Osteocyte (in vitro differentiated cells): ENCODE measurements at places on chromosomes 2 and 18. TPM values are rescaled to one million over a fixed set of nuclear protein-coding genes. Genes with fewer than 3 reads are reported as not detected.

GRCh38 chr2:96547731-96548171 is 11.2 kb downstream of the ARID5A start:
- no peak for DNase-seq
- peaks cover 19% of the 10 kb centered on the region for H3K4me1 ChIP-seq
- H3K36me3 ChIP-seq = peaks cover 30% of the 10 kb centered on the region
- no peaks in the 10 kb centered on the region for H3K27me3 ChIP-seq
- no peak overlapping the region for H3K4me3 ChIP-seq

- H3K27me3 ChIP-seq = no peaks in the 10 kb centered on the region
- H3K4me1 ChIP-seq = peaks cover 6% of the 10 kb centered on the region
- H3K4me3 ChIP-seq = no peak overlapping the region
- DNase-seq = no peak
Measured at GRCh38 chr2:10159086-10159485, 36.5 kb downstream of the RRM2 start.

Gene UGT1A10
- not detected in 2 replicates for total RNA-seq

Gene FBLN7
- total RNA-seq = 3.9 and 4.1 TPM in 2 replicates

GRCh38 chr2:219460424-219460926 is 25.8 kb downstream of the SPEG start:
- DNase-seq = peak; percentile 95
- peaks cover 27% of the 10 kb centered on the region for H3K4me1 ChIP-seq
- peak overlapping the region; percentile 78 for H3K27ac ChIP-seq
- no peaks in the 10 kb centered on the region for H3K36me3 ChIP-seq
- no peaks in the 10 kb centered on the region for H3K27me3 ChIP-seq

DNA sequence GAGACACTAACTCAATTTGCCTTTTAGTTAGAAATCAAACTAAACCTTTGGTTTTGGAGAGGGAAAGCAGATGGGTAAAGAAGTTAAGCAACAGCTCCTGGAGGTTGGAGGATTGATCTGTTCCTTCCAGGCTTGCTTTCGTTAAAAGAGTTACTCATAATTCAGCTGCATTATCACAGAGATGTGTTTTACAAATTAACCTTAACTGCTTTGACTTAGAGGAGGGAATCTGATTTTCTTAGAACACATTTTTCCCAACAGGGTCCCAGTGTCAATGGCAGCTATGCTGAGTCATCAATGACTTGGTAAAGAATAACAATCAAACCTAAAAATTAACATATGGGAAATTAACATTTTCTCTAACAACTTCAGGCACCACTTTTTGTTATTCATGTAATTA is 113.4 kb downstream of the COPS8 start:
- no peaks in the 10 kb centered on the region for H3K36me3 ChIP-seq
- no peaks in the 10 kb centered on the region for H3K27me3 ChIP-seq
- peak overlapping the region; percentile 86 for H3K27ac ChIP-seq
- H3K4me1 ChIP-seq = peaks cover 95% of the 10 kb centered on the region
- no peak for DNase-seq

- H3K27me3 ChIP-seq = no peaks in the 10 kb centered on the region
- peaks cover 17% of the 10 kb centered on the region for H3K4me1 ChIP-seq
- DNase-seq = no peak
- H3K4me3 ChIP-seq = no peak overlapping the region
- peaks cover 73% of the 10 kb centered on the region for H3K36me3 ChIP-seq
- H3K27ac ChIP-seq = no peak overlapping the region
Measured at GRCh38 chr18:79934311-79935097, 16.9 kb downstream of the SLC66A2 start.

GRCh38 chr2:144374163-144374661 is 145.7 kb downstream of the ZEB2 start:
- peaks cover 37% of the 10 kb centered on the region for H3K4me1 ChIP-seq
- H3K27me3 ChIP-seq = no peaks in the 10 kb centered on the region
- DNase-seq = no peak
- H3K27ac ChIP-seq = no peak overlapping the region
- H3K4me3 ChIP-seq = no peak overlapping the region
- no peaks in the 10 kb centered on the region for H3K36me3 ChIP-seq

DNA sequence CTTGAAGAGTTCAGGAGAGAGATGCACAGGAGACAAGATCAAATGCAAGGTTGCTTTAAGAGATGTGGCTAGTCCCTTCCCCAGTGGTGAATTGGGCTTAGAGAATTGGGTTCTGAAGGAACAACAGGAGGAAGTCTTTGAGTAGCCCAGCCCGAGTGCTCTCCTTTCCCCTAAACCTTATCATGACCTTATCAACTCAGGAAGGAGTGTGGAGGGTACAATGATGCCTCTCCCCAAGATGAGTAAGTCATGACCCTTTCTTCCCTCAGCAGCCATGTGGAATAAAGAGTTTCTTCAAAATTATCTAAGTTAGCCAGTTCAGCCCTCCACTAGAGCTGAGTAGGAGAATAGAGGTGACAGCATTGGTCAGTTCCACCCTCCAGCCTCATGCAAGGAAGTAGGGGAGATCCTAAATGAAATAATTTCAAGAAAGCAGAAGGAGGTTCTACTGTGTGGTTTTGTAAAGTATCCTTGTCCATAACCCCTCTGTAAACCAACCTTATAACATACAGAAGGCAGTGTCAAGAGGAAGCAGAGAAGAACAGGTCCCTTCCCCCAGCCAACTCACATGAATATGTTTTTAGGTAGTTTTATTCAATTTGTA is 88.4 kb downstream of the ARHGAP15 start:
- H3K27ac ChIP-seq = no peak overlapping the region
- H3K4me3 ChIP-seq = no peak overlapping the region
- no peak for DNase-seq
- no peaks in the 10 kb centered on the region for H3K36me3 ChIP-seq
- no peaks in the 10 kb centered on the region for H3K4me1 ChIP-seq

DNA sequence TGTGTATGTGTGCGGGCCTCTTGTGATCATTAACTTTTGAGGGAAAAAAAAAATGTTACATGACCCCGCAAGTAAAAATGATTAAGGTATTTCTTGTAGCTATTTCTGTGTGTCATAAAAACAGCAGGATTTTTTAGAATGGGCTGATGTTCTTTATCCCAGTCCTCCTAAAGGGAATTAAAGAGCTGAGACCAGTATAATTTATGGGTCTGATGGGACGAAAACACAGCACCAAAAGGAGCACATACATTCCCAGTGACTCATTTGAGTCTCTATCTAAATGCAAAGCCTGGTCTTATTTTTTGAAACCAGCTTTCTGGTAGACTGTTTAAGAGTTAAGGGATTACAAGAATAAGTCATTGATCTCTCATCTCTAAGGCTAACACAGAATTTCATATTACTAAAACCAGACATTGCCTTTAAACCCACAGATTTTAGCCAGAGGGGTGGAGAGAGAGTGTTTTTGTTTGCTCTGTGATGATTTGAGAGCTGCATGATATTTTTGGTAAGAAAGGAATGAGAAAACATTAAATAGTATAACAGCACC is 342.3 kb upstream of the EPHA4 start:
- H3K36me3 ChIP-seq = no peaks in the 10 kb centered on the region
- no peak overlapping the region for H3K27ac ChIP-seq
- DNase-seq = no peak

DNA sequence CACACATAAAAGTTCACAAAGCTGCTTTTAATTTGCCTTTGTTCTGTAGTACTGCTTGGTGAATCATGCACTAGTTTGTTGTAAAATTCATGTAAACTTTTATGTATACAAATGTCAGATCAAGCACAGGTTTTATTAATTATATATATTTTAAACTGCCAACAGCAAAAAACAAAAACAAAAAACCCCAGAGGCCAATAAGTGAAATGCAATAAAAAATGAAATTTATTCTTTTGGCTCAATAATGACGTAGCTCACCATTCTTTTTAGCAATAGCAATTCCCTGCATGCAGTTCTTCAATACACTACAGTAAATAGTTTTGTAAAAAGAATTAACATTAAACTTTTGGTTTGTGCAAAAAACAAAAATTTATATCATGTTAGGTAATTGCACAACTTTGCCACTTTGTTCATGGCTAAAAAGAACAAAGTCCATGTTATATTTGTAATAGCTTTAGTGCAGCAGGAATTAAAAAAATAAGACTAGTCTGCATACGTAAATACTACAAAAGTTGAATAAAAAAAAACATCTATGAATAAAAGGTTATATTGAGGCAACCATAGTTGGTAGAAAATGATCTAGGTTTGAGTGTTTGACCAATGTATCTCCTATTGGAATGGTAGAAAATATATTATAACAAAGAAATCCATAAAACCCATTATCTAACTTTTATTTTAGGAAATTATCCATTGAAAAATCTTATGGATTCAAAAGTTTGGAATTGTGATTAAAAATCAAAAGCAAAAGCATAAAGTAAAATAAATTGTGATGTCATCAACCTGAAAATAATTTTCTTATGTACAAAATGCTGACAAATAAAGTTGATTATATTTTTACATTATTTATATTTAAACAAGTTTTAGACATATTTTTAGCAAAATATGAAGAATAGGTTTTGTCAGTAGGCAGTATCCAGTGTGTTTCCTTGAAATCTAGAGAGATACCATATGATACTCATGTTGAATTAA is 115.6 kb downstream of the SCN3A start:
- H3K27me3 ChIP-seq = peaks cover 11% of the 10 kb centered on the region
- no peak for DNase-seq
- H3K27ac ChIP-seq = no peak overlapping the region
- H3K4me3 ChIP-seq = no peak overlapping the region
- H3K36me3 ChIP-seq = no peaks in the 10 kb centered on the region

Gene AGAP1
- total RNA-seq = 40.5 and 43.8 TPM in 2 replicates

DNA sequence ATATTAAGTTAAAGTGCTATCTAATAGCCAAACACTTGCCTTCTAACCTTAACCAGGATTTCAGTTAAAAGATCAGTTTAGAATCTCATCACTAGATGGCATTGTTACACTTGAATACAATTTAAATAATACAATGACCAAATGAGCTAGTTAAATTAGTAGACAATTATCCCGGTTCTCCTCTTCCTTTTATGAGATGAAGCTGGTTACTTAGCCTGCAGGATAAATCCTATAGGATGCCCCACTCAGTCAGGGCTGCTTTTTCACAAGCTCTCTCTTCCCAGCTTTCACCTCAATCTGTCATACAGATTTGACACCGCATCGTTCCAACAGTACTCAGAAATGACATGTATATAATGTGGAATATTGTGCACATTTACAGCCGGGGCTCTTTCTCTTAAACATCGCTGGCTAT is 678.8 kb downstream of the KCNJ3 start:
- peaks cover 28% of the 10 kb centered on the region for H3K27me3 ChIP-seq
- DNase-seq = no peak
- no peaks in the 10 kb centered on the region for H3K4me1 ChIP-seq
- H3K36me3 ChIP-seq = no peaks in the 10 kb centered on the region

DNA sequence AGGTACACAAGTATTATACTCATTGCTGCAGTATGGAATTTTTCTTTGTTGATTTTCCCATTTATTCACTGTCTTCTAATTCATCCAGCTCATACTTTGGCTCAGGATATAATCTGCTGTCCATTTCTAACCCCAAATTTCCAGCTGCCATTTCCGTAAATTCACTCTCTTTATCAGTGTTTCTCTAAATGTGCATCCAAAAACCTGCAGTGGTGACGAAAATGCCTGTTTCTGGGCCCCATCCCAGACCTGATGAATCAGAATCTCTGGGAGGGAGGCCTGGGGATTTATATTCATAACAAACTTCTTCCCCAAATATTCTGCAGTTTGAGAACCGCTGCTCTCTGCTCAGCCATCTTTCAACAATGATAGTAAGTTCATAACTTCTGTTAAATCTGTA is 86.6 kb downstream of the VWC2L start:
- no peak overlapping the region for H3K4me3 ChIP-seq
- no peaks in the 10 kb centered on the region for H3K27me3 ChIP-seq
- H3K4me1 ChIP-seq = no peaks in the 10 kb centered on the region
- no peaks in the 10 kb centered on the region for H3K36me3 ChIP-seq

DNA sequence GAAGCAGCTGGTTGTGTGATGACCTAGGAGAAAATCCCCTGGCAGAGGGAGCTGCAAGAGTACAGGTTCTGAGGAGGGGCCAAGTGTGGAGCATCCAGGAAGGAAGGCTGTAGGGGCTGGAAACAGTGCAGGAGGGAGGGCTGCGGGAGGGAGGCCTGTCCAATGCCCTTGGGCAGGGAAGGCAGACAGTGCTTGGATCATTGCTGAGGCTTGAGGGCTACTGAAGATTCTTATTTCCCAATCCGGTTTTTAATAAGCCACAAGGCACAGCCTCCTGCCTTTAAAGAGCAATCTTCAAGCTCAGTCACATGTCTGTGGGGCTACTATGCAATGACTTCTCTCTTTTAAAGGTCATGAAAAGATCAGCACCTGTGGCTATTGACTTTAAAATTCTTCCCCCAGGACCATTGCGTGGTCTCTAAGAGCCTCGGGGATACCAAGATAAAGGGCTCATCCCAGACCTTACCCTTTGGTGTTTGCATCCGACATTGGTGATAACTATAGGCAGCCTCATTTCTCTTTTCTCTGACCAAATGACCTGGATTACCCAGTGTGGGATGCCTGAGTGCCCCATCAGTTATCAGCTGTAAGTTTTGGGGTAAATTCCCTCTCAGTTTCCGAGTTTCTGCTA is 149.6 kb downstream of the DOCK10 start:
- no peak for DNase-seq
- H3K27ac ChIP-seq = no peak overlapping the region
- no peak overlapping the region for H3K4me3 ChIP-seq

DNA sequence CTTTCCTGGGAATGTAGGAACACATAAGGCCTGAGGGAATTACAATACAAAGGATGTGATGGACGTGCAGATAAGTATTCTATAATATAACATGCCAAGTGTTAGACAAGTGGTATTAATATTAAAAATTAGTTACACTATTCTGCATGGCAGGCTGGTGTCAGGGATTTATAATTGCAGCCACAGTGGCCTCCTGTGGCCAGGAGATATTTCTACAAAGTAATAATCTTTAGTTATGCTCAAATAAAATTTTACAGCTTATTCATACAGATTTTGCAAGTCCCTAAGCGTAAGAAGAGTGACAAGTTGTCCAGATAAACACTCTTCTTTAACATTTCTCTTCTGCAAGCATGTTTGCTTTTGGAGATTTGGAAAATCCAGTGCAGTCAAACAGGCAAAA is 90.4 kb upstream of the CBLN2 start:
- H3K4me1 ChIP-seq = no peaks in the 10 kb centered on the region
- H3K27ac ChIP-seq = no peak overlapping the region
- DNase-seq = no peak
- H3K4me3 ChIP-seq = no peak overlapping the region
- peaks cover 8% of the 10 kb centered on the region for H3K27me3 ChIP-seq
- no peaks in the 10 kb centered on the region for H3K36me3 ChIP-seq
